Left lung (tissue), 14 donors: ENCODE measurements at places on chromosomes 6 and 20. TPM values are rescaled to one million over a fixed set of nuclear protein-coding genes. Genes with fewer than 3 reads are reported as not detected.

DNA sequence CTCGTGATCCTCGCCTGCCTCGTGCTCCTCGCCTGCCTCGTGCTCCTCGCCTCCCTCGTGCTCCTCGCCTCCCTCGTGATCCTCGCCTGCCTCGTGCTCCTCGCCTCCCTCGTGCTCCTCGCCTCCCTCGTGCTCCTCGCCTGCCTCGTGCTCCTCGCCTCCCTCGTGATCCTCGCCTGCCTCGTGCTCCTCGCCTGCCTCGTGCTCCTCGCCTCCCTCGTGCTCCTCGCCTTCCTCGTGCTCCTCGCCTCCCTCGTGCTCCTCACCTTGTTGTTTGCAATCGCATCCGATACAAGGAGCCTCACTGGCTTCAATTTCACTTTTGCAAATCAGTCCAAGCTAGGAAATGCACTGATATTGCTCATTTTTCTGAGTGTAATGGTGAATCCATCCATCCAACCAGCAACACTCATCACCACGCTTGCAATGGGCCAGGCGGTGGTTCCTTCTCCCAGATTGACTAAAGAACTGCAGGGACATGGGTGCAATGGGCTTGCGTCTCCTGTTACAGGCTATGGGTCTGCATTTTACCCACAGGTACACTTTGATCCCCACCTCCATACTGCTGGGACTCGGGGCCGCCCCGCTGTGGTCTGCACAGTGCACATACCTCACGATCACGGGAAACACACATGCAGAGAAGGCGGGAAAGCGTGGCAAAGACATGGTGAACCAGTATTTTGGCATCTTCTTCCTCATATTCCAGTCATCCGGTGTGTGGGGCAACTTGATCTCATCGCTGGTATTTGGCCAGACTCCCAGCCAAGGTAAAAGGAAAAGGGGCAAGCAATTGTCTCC is 4.6 kb downstream of the UNC93A start:
- DNase-seq, result no peak

GRCh38 chr6:2157441-2158127 is 87.8 kb downstream of the GMDS start:
- no peak for DNase-seq

DNA sequence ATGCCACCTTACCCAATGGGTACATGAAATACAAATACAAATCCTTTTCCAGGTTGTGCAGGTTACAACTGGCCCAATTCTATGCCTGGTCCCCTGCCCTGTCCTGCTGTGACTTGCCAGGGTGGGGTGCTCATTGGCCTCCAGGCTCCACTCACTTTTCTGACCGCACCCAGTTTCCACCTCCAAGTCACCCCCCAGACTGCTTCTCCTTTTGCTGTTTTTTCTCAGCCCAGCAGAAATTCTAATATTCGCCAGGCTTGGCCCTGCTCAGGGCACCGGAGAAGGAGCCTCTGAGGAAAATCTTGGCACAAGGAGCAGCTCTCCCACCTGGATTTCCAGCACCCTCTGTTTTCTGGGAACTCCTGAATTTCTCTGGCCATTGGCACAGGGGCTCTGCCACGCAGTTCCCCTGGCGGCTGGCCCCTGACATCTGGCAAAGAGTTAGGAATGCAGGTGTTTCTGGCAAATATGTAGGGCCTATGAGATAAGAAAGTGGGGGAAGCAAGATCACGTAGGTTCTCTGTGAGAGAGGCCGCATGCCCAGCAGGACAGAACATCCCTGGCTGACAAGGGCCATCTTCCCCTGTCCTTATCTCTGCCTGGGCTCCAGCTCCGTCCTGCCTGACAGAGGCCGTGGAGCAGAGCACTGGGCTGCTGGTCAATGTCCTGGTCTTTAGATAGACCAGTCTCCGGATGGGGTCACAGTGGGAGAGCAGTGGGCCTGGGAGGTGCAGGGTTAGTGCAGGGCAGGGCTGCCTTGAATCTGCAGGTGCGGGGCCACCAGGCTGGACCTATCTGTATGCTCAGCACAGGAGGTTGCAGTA is 2.9 kb upstream of the RAET1E start:
- no peak for DNase-seq

- no peak for DNase-seq
These were observed 117.5 kb upstream of the QKI start for GRCh38 chr6:163296835-163297519.

GRCh38 chr6:147578883-147579282 is 70.4 kb downstream of the SAMD5 start:
- no peak for DNase-seq

DNA sequence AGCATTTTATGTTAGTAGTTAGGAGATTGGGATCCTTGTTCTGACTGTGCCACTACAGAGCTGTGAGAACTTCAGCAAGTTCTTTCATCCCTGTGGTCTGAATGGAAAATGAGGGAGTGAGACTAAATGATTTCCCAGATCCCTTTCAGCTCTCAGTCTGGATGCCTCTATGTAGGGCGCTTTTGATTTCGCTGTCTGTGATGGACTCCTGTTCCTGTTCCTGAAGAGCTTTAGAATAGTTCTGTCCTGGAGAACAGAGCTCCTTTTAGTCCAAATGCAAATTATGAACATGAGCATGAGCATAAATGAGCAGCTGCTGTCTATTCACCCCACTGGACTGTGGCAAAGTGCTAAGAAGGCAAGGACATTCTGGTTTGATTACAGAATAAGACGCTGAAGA is 61.4 kb upstream of the NT5E start:
- DNase-seq, result no peak

The ARG1 gene
- 1.8 TPM for polyA plus RNA-seq

- no peak for DNase-seq
These were observed 4.3 kb downstream of the SMIM26 start for GRCh38 chr20:18571578-18571977.

The RAET1E gene
- polyA plus RNA-seq, result 0.53 TPM

DNA sequence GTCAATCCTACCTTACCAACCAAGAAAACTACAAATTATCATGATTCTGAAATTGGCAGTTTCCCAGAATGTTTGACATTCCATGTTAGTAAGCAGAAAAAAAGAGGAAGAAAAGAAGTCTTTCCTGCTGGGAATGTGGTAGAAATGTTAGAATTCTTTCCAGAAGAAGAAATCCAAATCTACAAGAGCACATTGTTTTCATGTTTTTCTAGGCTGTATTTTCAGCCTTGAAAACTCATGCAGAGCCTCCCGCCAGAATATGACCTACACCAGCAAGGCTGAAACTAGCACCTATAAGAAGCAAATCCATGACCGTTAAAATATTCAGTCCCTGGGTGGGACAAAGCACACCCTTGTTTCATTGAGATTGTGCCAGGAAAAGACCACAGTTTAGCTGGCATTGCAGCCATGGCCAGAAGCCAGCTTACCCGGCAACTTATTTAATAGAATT is 259.4 kb downstream of the GJA1 start:
- DNase-seq, result no peak

- DNase-seq, result no peak
These were observed 494.0 kb upstream of the MAP3K7 start for GRCh38 chr6:91080871-91081270.

The HCRTR2 gene
- not detected for polyA plus RNA-seq

The RIMS4 gene
- 3.9 TPM for polyA plus RNA-seq

The NDRG3 gene
- polyA plus RNA-seq, result 31.4 TPM

- DNase-seq, result no peak
These were observed 150.8 kb downstream of the ASCC3 start for GRCh38 chr6:100730001-100730980.

- DNase-seq, result no peak
These were observed 13.9 kb downstream of the TMEM151B start for GRCh38 chr6:44284121-44284520.
